Dermis microvascular lymphatic vessel endothelial cell (primary cell): ENCODE measurements at places on chromosomes 3 and 15. TPM values are rescaled to one million over a fixed set of nuclear protein-coding genes. Genes with fewer than 3 reads are reported as not detected.

- no peak for DNase-seq
Measured at GRCh38 chr3:85003479-85003878, 44.7 kb downstream of the CADM2 start.

DNA sequence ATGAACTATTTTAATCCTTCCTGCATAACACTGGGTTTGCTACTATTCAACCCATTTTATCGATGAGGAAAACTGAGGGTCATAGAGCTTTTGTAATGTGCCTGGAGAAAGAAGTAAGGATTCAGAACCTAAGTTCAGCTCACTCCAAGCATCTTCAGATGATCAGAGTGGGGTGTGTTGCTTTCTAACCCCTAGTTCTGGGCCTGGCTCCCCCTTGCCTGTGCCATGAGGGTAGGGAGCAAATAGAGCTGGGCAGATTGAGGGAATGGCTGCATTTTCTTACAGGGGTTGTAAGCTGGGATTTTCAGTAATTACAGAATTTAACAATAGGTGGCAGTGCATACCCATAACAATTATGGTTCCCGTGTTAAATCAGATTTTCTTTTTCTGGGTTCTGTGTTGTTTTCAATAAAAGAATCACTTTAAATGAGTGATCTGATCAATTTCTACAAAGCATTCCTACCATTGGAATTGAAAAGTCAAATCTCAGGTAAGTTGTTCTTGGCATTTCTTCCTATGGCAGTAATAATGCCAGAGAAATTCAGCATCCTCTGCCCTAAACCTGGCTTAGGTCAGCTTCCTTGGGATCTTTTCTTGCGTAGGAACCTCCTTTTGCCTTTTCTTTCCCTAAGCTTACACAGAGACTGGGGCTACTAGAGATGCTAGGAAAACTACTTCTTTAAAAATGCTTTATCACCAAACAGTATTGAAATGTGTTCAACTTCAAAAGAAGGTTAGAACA lies 103.8 kb upstream of the IL12A start:
- peak; percentile 63 for DNase-seq

Gene EFCC1
- 2.7 and 9.0 TPM in 2 replicates for total RNA-seq

Gene MIX23
- total RNA-seq = 21.7 and 25.9 TPM in 2 replicates

GRCh38 chr3:122977746-122978466 lies 49.7 kb downstream of the SEMA5B start:
- DNase-seq = no peak

- DNase-seq = no peak
Measured at GRCh38 chr3:60189304-60189703, 1061.9 kb downstream of the FHIT start.

Gene TGM4
- 0.13 TPM in 2 replicates for total RNA-seq

DNA sequence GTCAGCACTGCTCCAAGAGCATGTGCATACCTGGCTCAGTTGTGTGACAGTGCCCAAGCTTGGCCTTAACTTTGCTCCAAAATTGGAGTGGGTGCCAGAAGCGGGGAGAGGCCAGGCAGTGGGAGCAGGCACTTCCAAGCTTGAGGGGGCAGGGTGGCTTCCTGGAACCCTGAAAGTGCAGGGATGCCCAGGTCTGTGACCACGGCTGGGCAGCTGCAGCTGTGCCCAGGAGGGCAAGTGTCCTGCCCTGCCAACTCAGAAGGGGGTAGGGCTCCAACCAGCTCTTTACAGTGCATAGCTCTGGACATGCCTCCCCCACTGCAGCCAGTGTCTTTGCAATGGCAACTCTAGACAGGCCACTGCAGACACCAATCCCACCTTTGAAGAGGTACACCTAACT lies 478.6 kb downstream of the OTOL1 start:
- DNase-seq = no peak

- no peak for DNase-seq
Measured at GRCh38 chr15:86103825-86104224, 24.2 kb downstream of the AGBL1 start.

Gene TIMMDC1
- 37.1 and 39.7 TPM in 2 replicates for total RNA-seq

DNA sequence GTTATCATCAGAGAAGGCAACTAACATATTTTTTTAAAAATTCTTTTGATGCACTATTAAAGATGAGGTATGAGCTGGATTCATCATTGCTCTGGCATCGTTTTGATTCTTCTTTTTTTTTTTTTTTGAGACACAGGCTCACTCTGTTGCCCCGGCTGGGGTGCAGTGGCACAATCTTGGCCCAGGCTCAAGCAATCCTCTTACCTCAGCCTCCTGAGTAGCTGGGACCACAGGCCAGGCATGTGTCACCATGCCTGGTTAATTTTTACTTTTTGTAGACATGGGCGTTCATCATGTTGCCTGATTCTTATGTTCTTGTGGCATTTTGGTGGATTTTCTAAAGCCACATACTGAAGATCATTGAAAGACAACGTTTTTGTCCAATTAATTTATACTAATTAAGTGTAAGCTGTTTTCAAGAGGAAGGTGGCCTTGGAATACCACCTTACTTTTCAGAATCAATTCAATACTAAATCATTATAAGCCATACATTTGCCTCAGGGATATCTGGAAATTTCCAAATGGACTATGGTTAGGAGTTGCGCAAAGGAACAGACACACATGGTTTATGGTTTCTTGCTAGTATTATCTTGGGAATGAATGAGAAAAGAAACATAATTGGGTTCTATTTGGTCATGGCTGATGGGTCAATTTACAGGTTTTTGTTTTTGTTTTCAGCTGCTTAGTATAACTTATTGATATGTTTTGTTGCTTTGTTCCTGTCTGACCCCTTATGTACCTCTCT lies 22.8 kb downstream of the SLC28A2 start:
- no peak for DNase-seq

DNA sequence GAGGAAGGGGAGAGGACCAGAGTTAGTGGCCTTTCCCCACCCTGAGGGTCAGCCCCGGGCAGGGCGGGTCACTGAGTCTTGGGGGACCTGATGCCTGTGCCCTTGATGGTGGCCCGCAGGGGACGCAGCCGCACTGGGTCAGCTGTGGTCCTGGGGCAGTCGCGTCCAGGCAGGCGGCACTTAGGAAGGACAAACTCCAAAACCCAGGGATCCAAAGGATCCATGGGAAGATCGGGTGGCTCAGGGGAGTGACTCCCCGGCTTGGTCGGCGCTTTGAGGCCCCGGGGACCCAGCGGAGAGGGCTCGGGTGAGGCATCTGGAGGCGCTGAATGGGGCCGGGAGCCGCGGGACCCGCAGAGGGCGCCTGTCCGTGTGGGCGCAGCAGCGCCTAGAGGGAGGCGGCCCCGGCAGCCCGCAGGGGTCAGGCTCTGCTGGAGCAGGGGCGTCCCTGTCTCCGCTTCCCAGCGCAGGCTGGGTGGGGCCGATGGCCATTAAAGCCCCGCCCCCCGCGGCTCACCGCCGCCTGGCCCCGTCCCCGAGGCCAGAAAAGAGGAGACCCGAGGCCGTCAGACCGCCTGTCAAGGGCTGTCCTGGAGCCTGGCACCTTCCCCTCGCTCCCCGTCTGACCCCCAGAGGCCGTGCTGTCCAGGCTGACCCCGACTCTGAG lies 17.5 kb downstream of the CIDEC start:
- DNase-seq = peak; percentile 53

GRCh38 chr3:70096376-70097066 lies 97.0 kb downstream of the SAMMSON start:
- DNase-seq = no peak

DNA sequence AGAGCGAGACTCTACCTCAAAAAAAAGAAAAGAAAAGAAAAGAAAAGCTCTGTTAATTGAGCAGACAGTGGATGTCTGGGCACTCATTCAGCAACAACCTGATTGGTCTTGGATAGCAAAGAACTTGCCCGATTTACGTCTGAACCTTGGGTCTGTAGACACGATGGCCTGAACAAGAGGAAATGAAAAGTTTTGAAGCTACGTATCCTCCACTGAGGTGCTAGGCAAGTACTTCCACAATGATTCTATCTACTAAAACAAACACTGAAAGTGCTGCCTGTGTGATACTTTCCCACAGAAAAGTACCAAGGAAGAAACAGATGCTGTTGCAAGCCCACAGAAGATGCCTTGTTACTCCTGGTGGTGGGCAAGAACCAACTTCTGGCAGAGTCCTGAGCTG lies 21.8 kb upstream of the MUSTN1 start:
- no peak for DNase-seq

- DNase-seq = no peak
Measured at GRCh38 chr3:146117406-146118285, 43.3 kb downstream of the PLOD2 start.

GRCh38 chr3:194321693-194322640 lies 29.2 kb downstream of the CPN2 start:
- no peak for DNase-seq

Gene ZNF620
- 5.6 and 5.8 TPM in 2 replicates for total RNA-seq

DNA sequence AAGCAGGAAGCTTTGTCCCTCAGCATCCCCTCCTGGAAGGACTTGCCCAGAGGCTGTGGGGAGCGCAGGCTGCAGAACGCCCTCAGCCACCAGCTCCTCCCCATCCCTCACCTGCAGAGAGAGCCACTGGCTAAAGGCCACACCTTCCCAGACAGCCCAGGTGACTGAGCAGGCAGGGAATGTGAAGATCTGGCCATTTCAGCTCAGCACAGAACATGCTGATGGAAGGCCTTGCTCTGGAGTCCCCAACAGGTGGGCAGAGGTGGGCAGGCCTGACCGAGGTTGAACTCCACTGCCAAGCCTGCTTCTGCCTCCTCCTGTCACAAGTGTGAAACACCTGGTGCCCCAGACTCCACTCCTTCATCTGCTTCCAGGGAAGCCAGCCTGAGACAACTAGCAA lies 50.7 kb upstream of the SEC61A1 start:
- DNase-seq = no peak

DNA sequence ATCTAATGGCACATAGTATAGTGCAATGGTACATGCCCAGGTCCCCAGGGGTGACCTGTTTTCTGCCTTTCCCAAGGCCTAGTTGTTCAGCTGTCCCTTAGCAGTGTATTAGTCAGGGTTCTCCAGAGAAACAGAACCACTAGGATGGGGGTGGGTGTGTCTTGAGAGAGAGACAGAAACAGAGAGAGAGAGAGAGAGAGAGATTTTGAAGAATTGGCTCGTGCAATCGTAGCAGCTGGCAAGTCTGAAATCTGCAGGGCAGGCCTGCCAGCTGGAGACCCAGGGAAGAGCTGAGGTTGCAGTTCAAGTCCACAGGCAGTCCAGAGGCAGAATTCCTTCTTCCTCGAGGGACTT lies 90.6 kb upstream of the RNF7 start:
- DNase-seq = no peak

GRCh38 chr3:150798122-150798618 lies 35.2 kb upstream of the SIAH2 start:
- no peak for DNase-seq

Gene TM4SF18
- 318 and 366 TPM in 2 replicates for total RNA-seq

GRCh38 chr3:172454180-172454579 lies 5.9 kb upstream of the GHSR start:
- DNase-seq = no peak

Gene NR2F2
- 13.6 and 33.5 TPM in 2 replicates for total RNA-seq

- DNase-seq = peak; percentile 3
Measured at GRCh38 chr3:94101860-94102259, 39.0 kb downstream of the NSUN3 start.

Gene NTRK3
- not detected in 2 replicates for total RNA-seq

- no peak for DNase-seq
Measured at GRCh38 chr15:25238126-25238525, 200.7 kb downstream of the UBE3A start.

GRCh38 chr3:52311576-52312119 lies 4.5 kb upstream of the DNAH1 start:
- DNase-seq = no peak

GRCh38 chr3:117443014-117443413 lies 733.4 kb downstream of the TUSC7 start:
- no peak for DNase-seq

Gene FBXO40
- total RNA-seq = not detected in 2 replicates

DNA sequence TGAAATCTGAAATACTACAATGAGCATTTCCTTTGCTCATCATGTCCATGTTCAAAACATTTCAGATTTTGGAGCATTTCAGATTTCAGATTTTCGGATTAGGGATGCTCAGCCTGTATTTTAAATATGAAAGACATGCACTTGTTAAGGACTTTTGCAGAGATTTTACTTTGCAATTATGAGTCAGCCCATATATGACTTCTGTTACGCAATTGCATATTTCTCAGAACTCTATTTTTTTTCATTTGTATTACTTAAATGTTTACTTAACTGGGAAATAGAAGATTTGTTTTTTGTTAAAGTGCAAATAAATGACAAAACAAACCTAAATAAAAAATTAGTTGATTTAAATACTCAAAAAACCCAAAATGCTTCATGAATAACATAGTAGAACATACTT lies 376.2 kb downstream of the ZBTB20 start:
- DNase-seq = no peak

Gene TMC3
- not detected in 2 replicates for total RNA-seq

Gene AGBL1
- not detected in 2 replicates for total RNA-seq

DNA sequence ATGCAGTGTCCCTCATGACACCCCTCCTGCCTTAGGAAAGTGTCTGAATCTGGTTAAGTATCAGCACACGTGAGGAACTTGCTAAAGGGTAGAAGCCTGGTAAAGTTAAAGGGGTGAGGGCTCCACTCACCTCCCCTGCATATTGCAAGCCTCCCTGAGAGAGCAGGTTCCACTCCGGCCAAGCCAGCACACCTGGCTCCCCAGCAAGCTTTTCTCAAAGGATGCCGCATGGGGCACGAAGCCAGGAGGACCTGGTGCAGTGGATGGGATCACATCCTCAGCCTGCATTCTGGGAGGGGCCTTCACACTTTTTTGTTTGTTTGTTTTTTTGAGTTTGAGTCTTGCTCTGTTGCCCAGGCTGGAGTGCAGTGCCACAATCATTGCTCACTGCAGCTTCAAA lies 79.9 kb downstream of the PCSK6 start:
- DNase-seq = no peak

Gene ONECUT1
- not detected in 2 replicates for total RNA-seq

DNA sequence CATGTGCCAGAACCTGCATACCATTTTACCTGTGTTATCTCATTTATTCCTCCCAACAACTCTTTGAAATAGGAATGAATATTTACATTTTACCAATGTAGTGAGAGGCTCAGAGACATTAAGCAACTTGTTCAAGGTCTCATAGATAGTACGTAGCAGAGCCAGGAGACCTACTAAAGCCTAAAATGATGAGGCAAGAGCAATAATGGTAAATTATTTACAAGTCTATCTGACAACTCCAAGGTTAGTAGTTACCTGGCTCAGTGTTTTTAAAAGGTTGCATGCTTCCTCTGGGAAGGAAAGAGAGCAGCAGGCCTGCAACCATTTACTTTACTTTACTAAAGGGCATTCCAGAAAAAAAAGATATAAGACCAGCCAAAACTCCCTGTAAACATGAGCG lies 103.0 kb downstream of the CFAP20DC start:
- no peak for DNase-seq

DNA sequence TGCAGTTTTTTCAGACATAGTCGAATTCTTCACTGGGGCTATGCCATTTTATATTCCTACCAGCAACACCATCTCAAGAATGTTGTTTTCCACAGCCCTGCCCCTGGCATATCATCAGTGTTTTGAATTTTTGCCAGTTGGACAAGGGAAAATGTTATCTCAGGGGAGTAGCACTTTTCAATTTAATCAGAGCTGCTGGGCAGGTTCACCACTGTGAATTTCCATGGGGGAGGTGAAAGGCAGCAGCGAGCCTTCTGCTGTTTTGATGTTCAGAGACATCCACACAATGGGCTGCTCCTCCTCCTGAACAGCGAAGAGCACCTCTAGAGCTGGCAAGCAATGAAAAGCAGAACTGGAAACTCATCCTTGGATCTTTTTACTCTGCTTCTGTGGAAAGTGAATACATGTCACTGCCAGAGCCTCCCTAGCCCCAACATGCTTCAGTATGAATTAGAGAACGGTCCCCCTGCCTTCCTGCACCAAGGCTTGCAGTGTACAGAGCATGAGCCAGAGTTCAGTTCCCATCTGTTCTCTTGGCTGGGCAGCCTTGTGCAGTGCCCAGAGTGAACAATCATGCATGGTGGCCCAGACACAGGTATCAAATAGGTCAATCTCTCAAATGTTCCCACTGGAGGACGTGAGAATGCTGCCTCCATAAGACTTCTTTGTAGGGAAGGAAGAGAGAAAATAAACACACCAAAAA lies 56.1 kb upstream of the RAD18 start:
- DNase-seq = no peak
